ENCODE measurements at places on chromosomes 7 and 10.

- DNase-seq: no peak
These were observed 19.3 kb downstream of the UNCX start for GRCh38 chr7:1251796-1252539.

- DNase-seq: peak; percentile 26
These were observed at the start of gene THSD7A for GRCh38 chr7:11831736-11832495. Gene THSD7A, minus strand, starts transcription at chr7:11832198. Its CDS starts 252 bp downstream, at chr7:11831946.

GRCh38 chr7:143882604-143883078 lies 19.3 kb downstream of the TCAF1 start:
- DNase-seq: peak; percentile 83

GRCh38 chr7:76315364-76315763 lies 12.9 kb downstream of the HSPB1 start:
- no peak for DNase-seq

GRCh38 chr10:35565602-35566081 lies 39.5 kb upstream of the GJD4 start:
- DNase-seq: peak; percentile 72

DNA sequence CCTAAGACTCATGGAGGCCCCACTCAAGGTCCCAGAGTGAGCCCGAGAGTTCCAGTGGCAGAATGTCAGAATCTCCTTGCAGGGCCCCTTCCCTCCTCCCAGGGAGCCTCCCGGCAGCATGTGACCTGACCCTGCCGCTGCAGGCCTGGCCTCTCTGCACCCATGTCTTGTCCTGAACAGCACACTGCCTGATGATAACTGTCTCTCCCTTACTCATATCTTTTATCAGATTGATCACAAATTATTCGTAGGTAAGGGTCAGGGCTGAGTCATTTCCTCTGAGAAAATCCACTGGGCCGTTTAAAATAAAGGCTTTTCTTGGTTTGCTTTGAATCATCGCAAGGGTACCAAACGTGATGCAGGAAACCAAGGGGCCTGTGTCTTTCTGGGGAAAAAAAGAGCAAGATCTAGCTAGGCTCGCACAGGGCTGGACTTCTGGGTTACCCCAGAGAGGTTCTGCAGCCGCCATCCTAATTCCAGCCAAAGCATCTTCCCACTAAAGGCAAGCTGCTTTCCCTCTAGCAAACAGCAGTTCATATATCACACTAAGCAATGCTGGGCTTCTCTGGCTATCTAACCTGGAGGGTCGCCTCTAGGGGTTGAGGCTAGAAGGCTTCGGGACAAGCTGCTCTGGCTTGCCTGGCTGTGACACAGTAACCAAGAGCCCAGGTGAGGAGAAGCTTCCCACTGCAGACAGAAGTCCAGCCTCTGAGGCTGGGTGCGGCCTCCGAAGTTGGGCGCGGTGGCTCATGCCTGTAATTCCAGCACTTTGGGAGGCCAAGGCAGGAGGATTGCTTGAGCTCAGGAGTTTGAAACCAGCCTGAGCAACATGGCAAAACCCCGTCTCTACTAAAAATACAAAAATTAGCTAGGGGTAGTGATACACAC lies 104.9 kb downstream of the SPDYE5 start:
- DNase-seq: no peak

DNA sequence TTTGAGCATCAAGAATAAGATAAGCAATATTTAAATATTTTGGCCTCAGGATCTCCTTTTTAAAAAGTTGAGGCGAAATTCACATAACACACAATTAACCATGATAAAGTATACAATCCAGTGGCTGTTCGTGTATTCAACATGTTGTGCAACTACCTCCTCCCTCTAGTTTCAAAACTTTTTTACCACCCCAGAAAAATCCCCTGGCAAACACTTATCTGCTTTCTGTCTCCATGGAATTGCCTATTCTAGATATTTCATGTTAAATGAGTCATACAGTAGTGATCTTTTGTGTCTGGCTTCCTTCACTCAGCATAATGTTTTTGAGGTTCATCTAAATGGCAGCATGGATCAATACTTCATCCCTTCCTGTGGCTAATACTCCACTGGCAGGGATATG lies 31.8 kb upstream of the IL15RA start:
- DNase-seq: no peak

DNA sequence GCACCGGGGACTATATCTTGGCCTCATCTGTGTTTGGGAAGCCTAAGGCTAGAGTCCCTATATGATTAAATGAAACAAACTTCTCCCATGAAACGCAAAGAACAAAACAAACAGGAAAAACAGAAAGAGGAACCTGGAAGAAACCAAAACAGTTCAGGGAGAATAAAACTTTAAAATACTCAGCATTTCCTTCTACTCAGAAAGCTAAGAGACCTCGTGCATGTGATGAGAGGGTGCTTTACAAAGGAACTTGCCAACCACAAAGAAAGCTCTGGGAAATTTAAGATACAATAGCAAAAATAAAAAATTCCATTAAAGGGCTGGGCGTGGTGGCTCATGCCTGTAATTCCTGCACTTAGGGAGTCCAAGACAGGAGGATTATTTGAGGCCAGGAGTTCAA lies 6.9 kb downstream of the PILRA start:
- DNase-seq: no peak

- DNase-seq: peak; percentile 58
These were observed 45.1 kb downstream of the AMZ1 start for GRCh38 chr7:2732959-2733584.

DNA sequence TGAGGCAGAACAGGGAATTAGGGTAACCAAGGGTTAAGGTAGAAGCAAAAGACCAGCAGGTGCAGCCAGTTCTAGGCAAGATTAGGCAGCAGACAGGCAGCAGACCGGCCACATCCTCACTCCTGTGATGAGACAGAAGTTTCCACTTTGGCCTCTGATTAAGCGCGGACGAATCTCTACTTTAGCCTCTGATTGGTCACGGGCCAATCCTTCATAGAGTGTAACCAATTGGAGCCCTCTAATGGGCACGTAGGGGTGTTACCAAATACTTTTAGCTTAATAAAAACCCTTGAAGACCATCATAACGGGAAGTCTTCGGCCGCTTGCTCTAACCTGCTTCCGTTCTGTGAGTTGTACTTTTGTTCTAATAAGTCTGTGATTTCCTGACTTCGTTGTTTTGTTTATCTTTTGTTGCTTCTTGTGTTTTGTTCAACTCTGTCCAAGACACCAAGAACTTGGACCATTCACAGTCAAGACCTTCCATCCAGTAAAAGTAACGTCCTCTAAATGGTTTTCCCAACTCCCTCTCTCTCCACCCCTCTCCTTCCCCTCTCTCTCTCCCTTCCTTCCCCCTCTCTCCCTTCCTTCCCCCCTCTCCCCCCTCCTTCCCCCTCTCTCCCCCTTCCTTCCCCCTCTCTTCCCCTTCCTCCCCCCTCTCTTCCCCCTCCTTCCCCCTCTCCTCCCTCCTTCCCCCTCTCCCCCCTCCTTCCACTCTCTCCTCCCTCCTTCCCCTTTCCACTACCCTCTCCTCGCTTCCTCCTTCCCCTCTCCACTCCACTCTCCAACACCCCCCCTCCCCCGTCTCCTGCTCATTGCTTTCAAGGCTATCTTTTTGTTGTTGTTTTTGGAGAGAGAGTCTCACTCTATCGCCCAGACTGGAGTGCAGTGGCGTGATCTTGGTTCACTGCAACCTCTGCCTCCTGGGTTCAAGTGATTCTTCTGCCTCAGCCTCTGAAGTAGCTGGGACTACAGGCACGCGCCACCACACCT lies 13.2 kb upstream of the MALSU1 start:
- no peak for DNase-seq

DNA sequence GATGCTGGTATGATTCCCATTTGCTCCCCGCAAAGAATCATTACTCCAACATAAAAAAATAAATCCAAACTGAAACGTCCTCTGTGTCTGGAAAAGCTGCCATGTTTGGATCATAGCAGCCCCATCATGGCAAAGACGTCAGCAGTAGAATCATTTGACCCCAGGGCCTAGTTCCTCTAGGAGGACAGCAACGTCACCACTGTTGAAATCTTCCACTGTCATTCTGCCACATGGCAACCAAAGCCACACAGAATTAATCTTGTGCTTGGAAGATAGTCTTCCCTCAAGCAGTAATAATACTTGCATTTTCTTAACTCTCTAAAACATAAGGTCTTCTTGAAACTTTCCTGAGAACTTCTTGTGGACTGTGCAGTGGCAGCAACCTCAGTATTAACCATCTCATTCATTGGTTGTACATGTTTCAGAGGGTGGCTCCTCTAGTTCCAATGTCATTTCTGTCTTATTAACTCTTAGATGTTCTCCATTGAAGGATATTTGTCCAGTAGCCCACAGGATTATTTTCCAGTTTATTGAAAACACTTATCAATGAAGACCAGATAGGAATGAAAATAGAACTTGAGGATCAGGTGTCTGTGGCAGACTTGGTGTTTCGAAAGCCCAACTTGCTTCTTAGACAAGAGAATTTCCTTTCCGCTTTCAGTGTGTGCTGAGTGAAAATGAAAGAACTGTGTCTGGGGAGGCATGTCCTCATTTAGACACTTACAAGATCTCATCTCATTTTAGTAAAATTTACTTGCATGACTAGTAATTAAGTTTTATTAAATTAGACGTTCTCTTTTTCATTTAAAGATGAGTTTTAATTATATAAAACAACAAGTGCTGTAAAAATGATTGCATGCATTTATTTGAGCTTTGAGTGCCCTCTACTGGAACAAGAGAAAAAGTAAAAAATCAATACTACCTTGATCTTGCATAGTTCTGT lies 28.9 kb upstream of the INHBA start:
- no peak for DNase-seq

- no peak for DNase-seq
These were observed 124.9 kb downstream of the DLG5 start for GRCh38 chr10:77801474-77802161.

DNA sequence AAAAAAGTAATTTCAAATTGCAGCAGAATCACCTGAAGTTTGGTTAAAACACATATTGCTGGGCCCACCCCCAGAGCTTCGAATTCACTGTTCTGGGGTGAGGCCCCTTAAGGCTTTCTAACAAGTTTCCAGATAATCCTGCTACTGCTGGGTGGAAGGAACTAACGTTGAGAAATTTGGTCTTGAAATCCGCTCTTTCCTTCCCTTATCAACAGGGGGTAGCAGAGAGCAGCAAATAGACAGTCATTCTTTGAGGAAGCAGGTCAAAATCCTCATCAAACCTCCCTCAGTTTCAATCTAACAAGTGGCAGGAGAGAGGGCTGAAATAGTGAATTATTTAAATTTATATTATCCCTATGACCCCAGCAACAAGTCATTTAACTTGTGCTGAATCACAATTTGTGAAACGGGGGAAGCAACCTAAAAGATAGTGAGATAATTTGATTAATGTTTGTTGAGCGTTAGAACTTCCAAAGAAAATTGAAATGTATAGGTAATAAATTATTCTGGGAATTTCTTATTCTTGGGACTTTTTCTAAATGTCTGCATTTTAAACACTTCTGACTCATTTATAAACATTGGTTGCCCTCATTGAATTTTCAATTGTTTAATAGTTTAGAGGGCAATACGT lies 21.7 kb upstream of the MALSU1 start:
- DNase-seq: no peak

- no peak for DNase-seq
These were observed 27.9 kb downstream of the CNNM2 start for GRCh38 chr10:102945962-102946361.
